Uterine smooth muscle cell (primary cell): ENCODE measurements at places on chromosomes 12 and 14. TPM values are rescaled to one million over a fixed set of nuclear protein-coding genes. Genes with fewer than 3 reads are reported as not detected.

The FOXJ2 gene
- 6.9 and 7.0 TPM in 2 replicates for total RNA-seq

The KRT83 gene
- total RNA-seq = not detected in 2 replicates

The C12orf56 gene
- total RNA-seq = 3.3 and 3.9 TPM in 2 replicates

The ZCCHC8 gene
- 20.4 TPM in 2 replicates for total RNA-seq

The MTHFD1 gene
- 54.0 and 114 TPM in 2 replicates for total RNA-seq

The KCNH5 gene
- total RNA-seq = 0.12 and 0.33 TPM in 2 replicates

The ATL1 gene
- total RNA-seq = 7.2 and 10.0 TPM in 2 replicates

The EPYC gene
- total RNA-seq = not detected in 2 replicates

The OR4E2 gene
- total RNA-seq = 0.12 TPM in 1 of 2 replicates, not detected in the other

The DHH gene
- total RNA-seq = 0.12 TPM in 1 of 2 replicates, not detected in the other

The SOX5 gene
- 15.7 and 18.2 TPM in 2 replicates for total RNA-seq

The MANSC1 gene
- total RNA-seq = 0.50 and 0.55 TPM in 2 replicates

The SLC25A21 gene
- 2.9 and 17.3 TPM in 2 replicates for total RNA-seq

The BHLHE41 gene
- 6.4 and 11.4 TPM in 2 replicates for total RNA-seq
